Stimulated activated CD4-positive, alpha-beta T cell treated with anti-CD3 and anti-CD28 coated beads, Interleukin-1b, Interleukin-23, amount 100 ng/mL, for 1 hour (primary cell): ENCODE measurements at places on chromosomes 1 and 21.

DNA sequence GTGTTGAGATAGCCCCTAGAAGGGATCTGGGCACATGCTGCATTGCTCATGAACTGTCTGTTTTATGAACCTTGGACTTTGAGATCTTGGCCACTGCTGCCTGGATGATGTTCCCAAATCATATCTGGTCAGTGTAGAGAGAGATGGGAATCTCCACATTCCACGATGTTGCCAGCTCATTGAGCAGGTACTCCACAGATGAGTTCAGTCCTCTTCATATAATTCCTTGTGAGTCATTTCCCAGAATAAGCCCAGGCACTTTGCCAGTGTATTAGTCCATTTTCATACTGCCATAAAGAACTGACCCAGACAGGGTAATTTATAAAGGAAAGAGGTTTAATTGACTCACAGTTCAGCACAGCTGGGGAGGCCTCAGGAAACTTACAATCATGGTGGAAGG is 254.0 kb upstream of the RUNX1 start:
- DNase-seq: no peak

DNA sequence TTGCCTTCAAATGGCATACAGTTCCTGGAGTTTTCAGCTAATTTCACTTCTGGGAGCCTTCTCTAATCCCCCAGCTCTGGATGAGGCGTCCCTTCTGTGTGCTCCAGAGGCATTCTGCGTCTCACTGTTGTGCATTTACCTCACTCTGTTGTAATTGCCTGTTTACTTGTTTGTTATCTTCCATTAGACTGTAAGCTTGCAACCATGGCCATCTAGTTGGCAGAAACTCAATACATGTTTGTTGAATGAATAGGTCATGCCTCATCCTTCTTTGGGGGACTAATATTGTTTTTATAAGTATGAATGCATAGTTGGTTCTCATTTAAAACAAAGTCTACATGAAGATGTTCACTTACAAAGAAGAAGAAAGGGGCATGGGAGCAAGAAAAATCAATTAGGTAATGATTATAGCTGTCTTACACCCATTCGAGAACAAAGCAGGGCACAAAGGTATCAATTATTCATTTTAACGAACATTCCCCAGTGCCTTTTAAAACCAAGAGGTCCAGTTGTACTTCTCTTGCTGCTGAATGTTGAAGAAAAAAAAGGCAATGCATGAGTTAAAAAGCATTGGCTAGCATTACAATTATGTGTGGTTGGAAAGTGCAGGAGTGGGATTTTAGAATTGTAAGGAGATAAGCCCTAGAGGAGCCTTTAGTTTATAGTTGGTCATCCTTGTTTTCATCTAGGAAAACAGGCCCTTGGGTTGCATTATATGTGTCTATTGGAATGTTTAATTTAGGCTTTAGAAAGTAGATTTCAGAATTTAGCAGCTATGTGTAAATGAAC is 6.0 kb downstream of the RGL1 start:
- DNase-seq: no peak

DNA sequence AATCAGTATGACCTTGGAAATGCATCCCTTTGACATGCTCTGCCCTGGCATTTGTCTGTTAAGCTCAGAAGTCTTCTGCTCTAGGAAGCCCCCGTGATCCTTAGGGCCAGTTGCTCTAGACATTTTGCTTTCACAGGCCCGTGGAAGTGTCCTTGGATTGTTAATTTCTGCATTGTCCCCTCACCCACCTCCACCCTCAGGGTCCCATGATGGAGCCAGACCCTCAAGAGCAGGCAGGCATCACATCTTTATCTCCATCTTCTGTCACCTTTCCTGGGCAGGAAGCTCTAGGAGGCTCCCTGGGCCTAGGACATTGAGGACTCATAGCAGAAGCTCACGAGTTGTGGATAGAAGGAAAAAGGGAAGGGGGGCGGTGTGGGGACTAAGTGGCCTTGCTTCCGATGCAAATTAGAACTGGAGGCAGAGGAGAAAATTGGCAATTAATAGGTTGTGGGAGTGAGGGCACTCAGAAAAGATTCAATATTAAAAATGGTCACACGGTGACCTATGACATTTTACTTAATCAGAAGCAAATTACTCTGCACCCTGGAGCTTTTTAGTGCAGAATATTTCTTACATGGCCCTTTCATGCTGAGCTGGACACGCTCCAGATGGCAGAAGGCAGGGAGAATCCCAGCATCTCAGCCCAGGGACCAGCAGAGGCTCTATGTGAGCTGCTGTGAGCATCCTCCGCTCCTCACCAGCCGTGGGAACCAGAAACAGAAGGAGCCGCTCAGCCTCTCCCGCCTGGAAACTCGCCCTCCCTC is 185.0 kb downstream of the MATN1 start:
- no peak for DNase-seq

DNA sequence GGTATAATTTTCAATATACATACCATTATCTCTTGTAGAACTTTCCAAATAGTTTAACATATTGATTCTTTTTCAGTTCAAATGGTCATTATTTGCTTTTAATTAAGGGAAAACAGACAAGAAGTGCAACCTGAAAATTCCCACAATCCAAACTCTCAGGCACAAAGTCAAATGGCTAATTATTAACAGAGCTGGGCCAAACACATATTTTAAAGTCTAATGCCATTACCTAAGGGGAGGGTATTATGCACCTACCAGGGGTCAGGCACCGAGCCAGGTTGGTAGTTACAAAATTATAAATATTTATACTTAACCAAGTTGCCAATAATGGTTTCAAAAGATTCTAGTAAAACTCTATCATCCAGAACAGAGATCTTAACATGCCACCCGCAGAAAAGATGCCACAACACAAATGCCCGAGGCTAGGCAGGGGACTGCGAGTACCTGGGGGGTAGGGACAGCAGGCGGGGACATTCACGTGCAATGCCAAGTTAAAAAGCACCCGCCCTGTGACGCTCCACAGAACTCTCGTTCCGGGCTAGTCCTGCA is 15.0 kb downstream of the LBR start:
- no peak for DNase-seq

GRCh38 chr1:58922302-58923089 is 138.6 kb upstream of the JUN start:
- DNase-seq: no peak
